ENCODE measurements at places on chromosomes 4 and X. TPM values are rescaled to one million over a fixed set of nuclear protein-coding genes. Genes with fewer than 3 reads are reported as not detected.

Gene NSUN7
- 0.23 TPM for total RNA-seq

Gene SYTL4
- not detected for total RNA-seq

Gene CT45A5
- total RNA-seq: not detected

- no peak for DNase-seq
Measured at GRCh38 chrX:39480963-39481362, 616.8 kb downstream of the BCOR start.

DNA sequence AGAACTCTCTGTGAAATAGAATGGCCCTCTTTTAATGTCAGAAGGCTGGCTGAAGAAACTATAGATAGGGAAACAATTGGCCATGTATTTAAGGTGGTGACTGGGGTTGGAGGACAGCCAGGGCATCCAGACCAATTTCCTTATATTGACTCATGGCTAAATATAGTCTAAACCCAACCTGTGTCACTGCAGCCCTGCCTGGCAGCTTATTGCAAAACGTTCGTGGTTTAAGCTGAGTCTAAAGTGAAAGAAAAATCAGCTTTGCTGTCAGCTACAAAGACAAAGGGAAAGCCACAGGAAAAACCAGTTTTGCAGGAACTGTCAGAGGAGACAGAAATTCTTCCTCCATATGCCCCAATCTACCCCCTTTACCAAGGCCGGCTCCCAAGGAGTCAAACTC, 902.8 kb upstream of the NDST4 start:
- DNase-seq: no peak

- no peak for DNase-seq
Measured at GRCh38 chrX:130330706-130331105, 9.0 kb upstream of the SLC25A14 start.
